ENCODE measurements at places on chromosomes 16 and 17. TPM values are rescaled to one million over a fixed set of nuclear protein-coding genes. Genes with fewer than 3 reads are reported as not detected.

ABCA10 gene
- 0.07 TPM for total RNA-seq

CTF1 gene
- 0.39 TPM for total RNA-seq

CHST4 gene
- 0.08 TPM for total RNA-seq

SLC7A6 gene
- 35.7 TPM for total RNA-seq

BIRC5 gene
- 104 TPM for total RNA-seq

C16orf92 gene
- not detected for total RNA-seq

CCDC43 gene
- total RNA-seq = 29.8 TPM

OTOP2 gene
- total RNA-seq = not detected

CTRB1 gene
- total RNA-seq = not detected

MFAP4 gene
- total RNA-seq = 0.13 TPM

CD300E gene
- not detected for total RNA-seq

CPNE7 gene
- total RNA-seq = 75.3 TPM

CRAMP1 gene
- 13.5 TPM for total RNA-seq

SLC13A2 gene
- total RNA-seq = 0.15 TPM

KRT24 gene
- total RNA-seq = not detected

ADAM11 gene
- 2.0 TPM for total RNA-seq

PRR35 gene
- total RNA-seq = 0.12 TPM

KRT39 gene
- total RNA-seq = not detected

CA7 gene
- total RNA-seq = not detected

BRIP1 gene
- total RNA-seq = 4.5 TPM

CEP295NL gene
- 0.18 TPM for total RNA-seq

TMEM100 gene
- not detected for total RNA-seq

DNAAF8 gene
- 2.4 TPM for total RNA-seq

CCDC200 gene
- total RNA-seq = not detected

PNMT gene
- not detected for total RNA-seq

TBX6 gene
- 0.31 TPM for total RNA-seq

ERN2 gene
- not detected for total RNA-seq

FASN gene
- total RNA-seq = 139 TPM

TPSB2 gene
- not detected for total RNA-seq

CENPT gene
- 29.0 TPM for total RNA-seq

SLC12A3 gene
- not detected for total RNA-seq

PPM1E gene
- total RNA-seq = 0.02 TPM

KCNJ12 gene
- 1.7 TPM for total RNA-seq

TMEM132E gene
- not detected for total RNA-seq

SMARCD2 gene
- total RNA-seq = 59.1 TPM

TMIGD1 gene
- total RNA-seq = not detected

ACSM5 gene
- not detected for total RNA-seq

SULT1A2 gene
- 0.19 TPM for total RNA-seq

KRTAP17-1 gene
- not detected for total RNA-seq

ITGAL gene
- not detected for total RNA-seq

ORC6 gene
- 47.0 TPM for total RNA-seq
